ENCODE measurements at places on chromosomes 7 and 10. TPM values are rescaled to one million over a fixed set of nuclear protein-coding genes. Genes with fewer than 3 reads are reported as not detected.

DNA sequence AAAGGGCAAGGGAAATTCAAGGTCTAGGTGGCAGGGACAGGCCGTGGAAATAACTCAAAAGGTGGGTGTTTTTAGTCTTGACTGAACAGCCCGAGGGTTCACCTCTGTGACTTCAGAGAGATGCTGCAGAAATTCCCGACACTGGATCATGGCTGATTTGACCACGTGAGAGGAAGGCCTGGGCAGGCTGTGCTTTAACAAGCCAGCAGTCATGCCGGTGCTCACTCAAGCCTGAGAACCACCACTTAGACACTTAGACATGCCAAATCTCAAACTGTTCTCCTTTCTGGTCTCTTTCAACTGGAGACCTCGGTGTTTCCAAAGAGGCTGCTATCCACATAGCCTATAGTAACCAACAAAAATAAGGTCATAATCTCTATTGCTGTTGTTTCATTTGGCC lies 15.4 kb downstream of the TECTB start:
- DNase-seq: no peak

GRCh38 chr10:59757966-59758365 lies 4.7 kb upstream of the MRLN start:
- DNase-seq: no peak

GRCh38 chr10:72053690-72054089 lies 34.7 kb downstream of the SPOCK2 start:
- DNase-seq: no peak

Gene FAM241B
- 3.7 TPM for total RNA-seq

DNA sequence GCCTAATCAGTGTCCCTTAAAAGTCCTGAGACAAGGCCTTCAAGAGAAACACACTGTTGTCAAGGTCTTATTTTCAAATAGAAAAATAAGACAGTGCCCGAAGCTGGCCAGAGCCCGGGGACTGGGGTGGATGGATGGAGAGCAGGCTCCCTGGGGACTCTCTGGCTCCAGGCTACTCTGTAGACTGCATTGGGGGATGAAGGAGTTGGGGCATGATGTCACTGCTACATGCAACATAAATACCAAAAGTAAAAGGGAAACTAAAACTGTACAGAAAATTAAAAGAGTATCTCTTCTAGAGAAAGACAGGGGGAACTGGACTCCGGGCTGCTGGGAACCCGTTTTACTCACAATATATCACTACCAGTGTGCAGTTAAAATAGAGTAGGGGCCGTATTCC lies 629.8 kb downstream of the KCNMA1 start:
- no peak for DNase-seq

- no peak for DNase-seq
Observed at GRCh38 chr7:45202625-45203024, 45.0 kb downstream of the RAMP3 start.

DNA sequence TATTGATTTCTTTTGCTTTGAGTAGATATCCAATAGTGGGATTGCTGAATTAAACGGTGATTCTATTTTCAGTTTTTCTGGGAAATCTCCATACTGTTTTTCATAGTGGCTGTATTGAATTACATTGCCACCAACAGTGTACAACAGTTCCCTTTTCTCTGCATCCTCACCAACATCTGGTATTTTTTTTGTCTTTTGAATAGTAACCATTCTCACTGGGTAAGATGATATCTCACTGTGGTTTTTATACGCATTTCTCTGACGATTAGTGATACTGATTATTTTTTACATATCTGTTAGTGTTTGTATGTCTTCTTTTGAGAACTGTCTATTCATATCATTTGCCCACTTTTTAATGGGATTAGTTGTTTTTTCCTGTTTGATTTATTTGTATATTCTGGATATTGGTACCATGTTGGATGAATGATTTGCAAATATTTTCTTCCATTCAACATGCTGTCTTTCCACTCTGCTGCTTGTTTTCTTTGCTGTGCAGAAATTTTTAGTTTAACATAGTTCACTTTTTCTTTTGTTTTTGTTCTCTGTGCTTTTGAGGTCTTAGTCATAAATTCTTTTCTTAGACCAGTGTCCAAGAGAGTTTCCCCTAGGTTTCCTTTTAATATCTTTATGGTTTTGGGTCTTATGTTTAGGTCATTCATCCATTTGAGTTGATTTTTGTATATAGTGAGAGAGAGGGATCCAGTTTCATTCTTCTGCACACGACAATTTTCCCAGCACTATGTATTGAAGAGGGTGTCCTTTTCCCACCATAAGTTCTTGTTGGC lies 584.7 kb downstream of the PHTF2 start:
- DNase-seq: no peak

Gene ADAM22
- 3.1 TPM for total RNA-seq

Gene RBP4
- total RNA-seq: 165 TPM

DNA sequence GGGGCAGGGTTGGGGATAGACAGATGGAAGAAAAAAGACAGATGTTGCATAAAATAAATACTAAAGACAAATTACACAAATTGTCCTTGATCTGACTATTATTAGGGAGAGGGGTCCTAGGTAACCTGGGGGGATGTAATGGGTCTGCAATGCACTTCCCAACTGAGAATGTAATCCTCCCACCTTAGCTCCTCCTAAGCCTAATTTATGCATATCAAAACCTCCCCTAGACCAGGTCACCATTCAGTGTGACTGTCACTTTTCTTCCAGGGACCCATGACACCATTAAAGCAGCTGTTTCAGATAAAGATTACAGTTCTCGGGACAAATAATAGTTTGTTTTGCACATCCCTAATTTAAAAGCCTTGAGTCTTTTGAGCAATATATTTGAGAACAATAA lies 133.9 kb upstream of the FEZF1 start:
- DNase-seq: no peak

GRCh38 chr7:36058020-36058592 lies 94.9 kb upstream of the EEPD1 start:
- no peak for DNase-seq

DNA sequence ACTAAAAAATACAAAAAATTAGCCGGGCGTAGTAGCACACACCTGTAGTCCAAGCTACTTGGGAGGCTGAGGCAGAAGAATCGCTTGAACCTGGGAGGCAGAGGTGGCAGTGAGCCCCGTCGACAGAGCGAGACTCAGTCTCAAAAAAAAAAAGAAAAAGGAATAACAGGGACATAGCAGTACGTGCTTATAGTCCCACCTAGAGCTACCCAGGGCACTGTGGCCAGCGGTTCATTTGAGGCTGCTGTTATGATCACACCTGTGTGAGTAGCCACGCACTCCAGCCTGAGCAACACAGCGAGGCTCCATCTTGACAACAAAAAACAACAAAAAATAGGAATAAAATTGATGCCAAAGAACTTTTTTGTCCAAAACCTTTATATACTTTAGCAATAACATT lies 17.1 kb downstream of the WAPL start:
- no peak for DNase-seq

Gene PALD1
- 4.4 TPM for total RNA-seq

Gene RASA4B
- total RNA-seq: 14.3 TPM

GRCh38 chr10:78231327-78231726 lies 197.7 kb downstream of the RPS24 start:
- DNase-seq: no peak

DNA sequence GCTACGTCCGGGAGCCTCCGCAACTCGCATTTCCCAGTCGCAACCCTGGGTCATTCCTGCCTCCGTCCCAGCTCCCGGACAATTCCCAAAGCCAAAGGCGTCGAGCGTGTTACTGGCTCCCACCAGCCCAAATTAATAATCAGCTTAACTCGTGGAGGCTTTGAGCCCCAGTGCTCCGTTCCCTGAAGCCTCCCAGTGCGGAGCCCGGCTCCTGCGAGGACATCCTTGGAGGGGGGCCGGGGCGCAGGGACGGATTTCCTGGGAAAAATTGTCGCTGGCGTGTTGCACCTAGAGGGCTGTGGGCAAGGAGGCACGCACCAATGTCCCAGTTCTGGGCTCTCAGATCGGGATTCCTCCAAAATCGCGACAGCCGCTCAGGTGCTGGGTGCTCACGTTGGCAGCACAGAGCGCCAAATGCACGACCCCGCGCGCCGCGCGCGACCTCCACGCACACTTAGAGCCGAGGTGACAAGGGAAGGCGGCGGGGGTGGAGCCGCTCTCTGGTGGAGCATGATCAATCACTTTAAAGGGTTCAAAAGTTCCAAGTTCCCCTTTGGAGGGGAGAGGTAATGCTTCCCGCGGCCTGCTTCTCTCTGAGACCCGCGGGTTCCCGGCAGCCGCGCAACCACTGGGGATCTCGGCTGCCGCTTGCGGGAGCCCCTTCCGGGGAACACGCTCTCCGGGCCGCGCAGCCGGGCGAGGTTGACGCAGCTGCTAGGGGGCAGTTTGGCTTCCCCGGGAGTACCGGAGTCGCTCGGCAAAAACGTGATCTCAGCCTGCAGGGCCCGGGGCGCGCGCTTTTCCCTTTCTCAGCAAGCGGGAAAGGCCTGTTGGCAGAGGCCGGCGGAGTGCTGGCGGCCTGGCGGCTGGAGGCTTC lies 25.5 kb downstream of the SKIDA1 start:
- peak; percentile 51 for DNase-seq

Gene ZNF273
- total RNA-seq: 2.7 TPM

GRCh38 chr10:91206837-91207474 lies 13.5 kb upstream of the PCGF5 start:
- DNase-seq: no peak

DNA sequence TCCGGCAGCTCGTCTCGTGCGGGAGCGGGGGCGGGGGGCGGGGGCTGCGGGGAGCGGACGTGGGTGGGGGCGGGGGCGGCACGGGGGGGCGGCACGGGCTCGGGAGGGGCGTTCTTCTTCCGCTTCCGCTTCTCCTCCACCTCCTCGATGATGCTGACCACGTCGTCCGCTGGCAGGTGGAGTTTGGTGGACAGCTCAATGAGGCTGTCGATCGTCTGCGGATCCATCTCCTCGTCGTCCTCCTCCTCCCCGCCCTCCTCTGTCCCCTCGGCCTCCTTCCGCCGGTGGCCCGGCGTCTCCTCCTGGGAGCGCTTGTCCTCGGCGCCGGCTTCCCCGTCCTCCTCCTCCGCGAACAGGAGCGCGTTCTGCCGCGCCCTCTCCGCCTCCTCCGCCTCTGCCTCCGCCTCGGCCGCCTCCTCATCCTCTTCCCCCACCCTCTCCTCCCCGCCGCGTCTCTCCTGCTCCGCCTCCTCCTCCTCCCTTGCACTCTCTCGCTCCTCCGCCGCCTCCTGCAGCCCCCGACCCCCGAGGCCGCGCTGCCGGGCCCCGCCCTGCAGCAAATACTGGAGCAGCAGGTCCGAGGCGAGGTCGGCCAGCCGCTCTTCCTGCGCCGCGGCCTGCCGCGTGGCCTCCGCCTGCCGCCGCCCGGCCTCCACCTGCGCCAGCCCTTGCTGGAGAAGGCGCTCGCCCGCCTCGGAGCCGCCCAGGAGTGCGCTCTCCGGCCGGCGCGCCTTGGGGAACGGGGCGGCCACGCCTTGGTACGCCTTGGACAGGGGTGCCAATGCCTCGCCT lies 1.9 kb downstream of the VGF start:
- no peak for DNase-seq

DNA sequence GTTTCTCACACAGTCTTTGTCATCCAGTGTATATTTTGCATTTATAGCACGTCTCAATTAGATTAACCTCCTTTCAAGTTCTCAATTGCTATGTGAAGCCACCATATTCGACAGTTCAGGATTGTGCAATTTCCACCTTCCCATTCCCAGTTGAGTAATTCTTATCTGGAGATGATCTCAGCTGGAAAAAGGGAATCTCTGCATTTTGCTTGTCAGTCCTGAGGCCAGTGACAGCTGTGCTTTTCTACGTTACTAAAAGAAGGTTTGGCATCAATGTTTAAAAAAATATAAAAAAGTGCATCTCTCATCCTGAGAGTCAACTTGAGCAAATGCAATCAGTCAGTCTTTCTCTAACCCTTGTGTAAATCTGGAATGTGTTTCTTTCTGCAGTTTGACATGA lies 247.7 kb downstream of the PRKG1 start:
- no peak for DNase-seq

DNA sequence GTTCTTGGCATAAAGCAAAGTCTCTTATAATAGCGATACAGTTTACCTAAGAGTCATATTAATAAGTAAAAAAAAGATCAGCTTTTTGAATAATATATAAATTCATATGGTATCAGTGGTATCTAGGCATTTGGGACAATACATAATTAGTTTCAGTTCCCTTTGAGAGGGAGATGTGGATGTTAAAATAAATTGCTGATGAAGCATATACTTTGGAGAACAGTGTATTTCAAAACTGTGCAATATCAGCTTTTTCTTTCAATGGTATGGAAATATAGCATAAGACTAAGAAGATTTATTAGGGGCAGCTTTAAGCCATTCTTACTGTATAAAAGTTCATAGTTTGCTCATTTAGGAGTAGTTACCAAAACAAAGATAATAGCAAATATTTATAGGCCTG lies 35.5 kb downstream of the MDFIC start:
- DNase-seq: no peak

Gene IL6
- 20.1 TPM for total RNA-seq

GRCh38 chr10:3048119-3049019 lies 19.0 kb upstream of the PFKP start:
- DNase-seq: no peak

GRCh38 chr7:7720193-7720592 lies 1.8 kb upstream of the RPA3 start:
- no peak for DNase-seq

DNA sequence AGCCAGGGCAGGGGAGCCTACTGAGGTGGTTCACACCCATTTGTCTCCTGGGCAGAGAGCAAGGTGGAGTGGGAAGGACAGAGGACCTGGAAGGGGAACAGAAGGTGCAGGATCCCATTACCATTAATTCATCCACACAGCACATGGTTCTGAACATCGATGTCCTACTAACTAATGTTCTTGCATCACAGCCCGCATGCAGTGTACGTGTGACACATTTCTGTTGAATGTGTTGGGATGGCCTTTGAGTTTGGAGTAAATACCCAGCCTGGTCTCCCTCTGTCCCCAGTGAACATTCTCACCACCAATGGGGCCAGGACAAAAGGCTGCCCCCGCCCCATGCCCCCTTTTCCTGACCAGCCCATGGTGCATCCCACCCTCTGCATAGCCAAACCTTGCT lies 46.3 kb downstream of the FAM241B start:
- no peak for DNase-seq

Gene HOXA10
- total RNA-seq: 0.10 TPM

Gene FGFBP3
- 0.81 TPM for total RNA-seq

GRCh38 chr10:130265542-130265941 lies 129.4 kb downstream of the GLRX3 start:
- no peak for DNase-seq

Gene SPDYE9
- total RNA-seq: not detected

DNA sequence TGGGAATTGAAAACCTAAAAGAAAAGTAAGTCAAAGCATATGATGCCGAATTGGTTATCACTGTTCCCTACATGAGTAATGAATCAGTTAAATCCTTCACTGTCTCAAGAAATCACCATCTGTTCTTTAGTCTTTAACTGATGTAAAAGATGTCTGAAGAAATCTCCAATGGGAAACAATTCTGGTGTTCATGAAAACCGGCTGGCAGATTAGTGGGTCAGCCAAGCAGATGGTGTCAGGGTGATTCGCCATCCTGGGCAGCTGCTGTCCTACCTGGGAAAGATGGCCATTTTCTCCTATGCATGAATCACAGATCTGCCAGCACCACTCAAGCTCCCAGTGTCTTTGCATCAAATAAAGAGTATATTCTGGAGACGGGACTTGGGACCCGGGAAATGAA lies 925.2 kb upstream of the GHITM start:
- no peak for DNase-seq

Gene GNGT1
- not detected for total RNA-seq
